ENCODE measurements at places on chromosomes 3 and 15.

GRCh38 chr3:53938645-53939044 is 47.0 kb upstream of the SELENOK start:
- DNase-seq, result no peak

DNA sequence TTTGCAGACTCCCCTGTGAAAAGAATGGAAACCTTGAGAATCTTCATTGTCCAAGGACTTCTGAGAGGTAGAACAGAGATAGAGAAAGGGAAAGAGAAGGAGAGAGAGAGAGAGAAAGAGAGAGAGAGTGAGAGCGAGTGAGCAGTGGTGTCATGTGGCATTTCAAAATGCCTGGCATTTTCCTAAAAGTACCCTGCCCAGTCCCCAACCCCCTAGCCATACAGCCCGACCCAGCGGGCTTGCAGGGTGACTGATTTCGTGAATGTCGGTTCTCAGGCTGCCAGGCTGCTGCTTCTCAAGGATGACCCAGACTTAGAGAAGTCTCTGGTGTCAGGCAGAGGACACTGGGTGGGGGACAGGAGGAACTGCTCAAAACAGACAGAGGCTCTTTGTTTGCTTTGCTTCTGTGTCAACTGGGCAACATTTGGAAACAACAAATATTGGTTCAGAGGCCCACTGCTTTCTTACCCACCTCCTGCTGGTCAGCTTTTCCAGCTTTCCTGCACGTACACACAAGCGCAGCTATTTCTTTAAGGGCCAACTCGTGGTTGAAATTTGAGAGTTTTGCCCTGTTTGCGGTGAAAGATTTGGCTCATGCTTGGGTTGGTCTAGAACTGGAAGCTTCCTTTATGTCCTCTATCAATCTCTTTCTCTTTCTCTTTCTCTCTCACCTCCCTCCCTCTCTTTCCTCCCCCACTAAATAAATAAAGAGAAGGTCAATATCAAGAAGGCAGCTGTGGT is 3.7 kb upstream of the TF start:
- no peak for DNase-seq

DNA sequence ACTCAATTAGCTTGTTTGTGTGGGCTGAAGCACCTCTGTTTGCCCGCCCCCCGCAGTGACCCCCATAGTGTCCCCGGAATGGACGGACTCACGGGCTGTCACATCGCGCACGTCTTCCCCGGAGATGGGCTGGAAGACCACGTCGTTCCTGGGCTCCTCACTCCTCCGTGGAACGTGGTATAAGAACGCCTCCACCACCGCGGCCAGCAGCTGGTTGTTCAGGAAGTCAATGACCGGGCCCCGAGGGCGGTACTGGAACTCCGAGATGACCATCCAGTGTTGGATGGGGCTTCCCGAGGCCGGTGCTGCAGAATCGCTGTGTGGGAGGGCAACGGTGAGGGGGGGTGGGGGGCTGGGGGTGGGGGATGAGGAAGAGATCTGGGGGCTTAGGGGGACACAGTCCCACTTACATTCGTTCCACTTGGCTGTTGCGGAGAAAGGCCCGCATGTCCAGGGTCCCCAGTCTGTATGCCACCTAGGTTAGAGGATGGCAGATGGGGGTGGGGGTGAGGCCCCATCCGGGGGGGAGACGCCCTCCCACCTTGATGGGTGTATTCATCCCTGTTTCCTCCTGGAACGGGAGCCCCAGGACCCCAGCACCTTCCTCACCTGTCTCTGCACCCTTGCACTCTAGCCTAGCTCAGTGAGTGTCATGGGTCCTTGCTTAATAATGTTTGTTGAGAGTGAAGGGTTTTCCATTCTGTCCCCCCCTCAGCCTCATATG is 30.2 kb downstream of the MUC20 start:
- no peak for DNase-seq

DNA sequence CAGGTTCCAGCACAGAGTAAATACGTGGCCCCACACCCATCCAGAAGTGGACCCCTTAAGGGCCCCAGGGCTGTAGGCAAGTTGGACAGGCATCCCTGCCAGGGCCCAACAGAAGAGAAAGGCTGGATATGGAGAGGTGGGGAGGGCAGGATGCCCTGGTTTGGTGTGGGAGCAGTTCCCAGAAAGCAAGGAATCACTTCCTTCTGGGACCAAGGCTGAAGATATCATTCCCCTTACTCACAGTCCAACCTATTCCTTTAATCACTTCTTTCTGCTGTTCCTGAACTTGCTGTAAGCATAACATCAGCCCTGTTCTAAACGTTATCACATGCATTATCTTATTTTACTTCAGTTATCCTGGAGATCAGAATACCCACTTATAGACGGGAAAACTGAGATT is 6.1 kb upstream of the MESP2 start:
- no peak for DNase-seq

- DNase-seq, result no peak
Measured at GRCh38 chr3:15475161-15475560, 46.3 kb downstream of the COLQ start.

DNA sequence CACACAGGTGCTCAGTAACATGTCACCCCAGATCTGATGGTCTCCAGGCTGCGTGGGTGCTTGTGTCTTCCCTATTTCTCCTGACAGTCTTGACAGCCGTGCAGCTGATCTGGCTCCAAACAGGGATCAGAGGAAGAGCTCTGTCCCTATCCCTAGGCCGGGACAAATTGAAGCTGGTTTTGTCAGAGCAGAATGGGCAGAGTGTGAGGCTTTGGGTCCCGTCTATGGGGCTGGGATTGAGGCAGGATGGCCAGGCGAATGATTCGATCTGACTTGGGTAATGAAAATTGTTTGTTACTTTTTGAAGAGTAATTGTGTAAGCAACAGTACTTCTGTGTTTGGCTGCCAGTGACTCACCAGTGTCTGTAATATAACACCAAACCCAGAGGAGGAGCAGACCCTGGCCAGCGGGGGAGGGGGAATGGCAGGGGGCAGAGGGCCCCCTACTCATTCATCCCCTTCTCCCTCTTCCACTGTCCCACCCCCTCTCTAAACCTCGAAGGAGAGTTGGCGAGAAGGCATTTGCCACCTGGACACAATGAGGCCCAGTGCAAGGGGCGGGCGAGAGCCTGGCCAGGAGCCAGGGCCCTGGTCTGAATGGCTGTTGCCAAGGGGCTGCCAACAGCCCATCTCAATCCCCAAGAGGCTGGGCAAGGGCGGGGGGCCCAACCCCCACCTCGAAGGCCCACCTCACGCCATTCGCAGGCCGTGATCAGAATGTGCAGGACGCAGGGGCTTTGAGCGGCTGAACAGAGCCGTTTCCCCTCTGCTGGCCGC is 4.9 kb upstream of the MAGEF1 start:
- no peak for DNase-seq

GRCh38 chr3:39114456-39114855 is 7.0 kb downstream of the TTC21A start:
- DNase-seq, result no peak

DNA sequence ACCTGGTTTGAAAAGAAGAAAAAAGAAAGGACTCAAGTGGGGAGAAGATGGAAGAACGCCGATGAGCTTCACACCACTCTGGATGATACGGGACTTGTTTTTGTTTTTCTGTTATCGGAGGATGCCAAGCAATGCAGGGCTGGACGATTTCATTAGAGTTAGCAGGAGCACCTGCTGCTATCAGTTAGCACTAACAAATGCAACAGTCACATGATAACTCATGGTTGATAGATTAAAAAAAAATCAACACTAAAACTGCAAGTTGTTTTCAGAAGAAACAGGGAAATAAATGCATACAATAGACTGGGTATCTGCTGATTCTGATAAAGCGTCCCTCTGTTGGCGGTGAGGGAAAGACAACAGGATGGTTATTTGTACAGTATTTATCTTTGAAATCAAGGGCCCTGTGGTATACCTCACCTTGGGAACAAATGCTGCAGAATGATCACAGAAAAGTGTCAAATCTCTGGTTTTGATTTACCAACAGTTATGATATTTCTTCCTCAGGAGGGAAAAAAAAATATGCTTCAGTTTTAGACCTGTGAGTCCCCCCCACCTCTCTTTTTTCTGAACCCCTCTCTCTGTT is 575.1 kb downstream of the FOXP1 start:
- DNase-seq, result no peak

DNA sequence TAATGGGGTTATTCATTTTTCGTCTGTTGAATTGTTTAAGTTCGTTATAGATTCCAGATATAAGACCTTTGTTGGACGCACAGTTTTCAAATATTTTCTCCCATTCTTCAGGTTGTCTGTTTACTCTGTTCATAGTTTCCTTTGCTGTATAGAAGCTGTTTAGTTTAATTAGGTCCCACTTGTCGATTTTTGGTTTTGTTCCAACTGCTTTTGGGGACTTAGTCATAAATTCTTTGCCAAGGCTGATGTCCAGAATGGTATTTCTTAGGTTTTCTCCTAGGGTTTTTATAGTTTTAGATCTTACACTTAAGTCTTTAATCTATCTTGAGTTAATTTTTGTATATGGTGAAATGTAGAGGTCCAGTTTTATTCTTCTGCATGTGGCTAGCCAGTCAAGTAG is 58.9 kb upstream of the ZNF280D start:
- no peak for DNase-seq

DNA sequence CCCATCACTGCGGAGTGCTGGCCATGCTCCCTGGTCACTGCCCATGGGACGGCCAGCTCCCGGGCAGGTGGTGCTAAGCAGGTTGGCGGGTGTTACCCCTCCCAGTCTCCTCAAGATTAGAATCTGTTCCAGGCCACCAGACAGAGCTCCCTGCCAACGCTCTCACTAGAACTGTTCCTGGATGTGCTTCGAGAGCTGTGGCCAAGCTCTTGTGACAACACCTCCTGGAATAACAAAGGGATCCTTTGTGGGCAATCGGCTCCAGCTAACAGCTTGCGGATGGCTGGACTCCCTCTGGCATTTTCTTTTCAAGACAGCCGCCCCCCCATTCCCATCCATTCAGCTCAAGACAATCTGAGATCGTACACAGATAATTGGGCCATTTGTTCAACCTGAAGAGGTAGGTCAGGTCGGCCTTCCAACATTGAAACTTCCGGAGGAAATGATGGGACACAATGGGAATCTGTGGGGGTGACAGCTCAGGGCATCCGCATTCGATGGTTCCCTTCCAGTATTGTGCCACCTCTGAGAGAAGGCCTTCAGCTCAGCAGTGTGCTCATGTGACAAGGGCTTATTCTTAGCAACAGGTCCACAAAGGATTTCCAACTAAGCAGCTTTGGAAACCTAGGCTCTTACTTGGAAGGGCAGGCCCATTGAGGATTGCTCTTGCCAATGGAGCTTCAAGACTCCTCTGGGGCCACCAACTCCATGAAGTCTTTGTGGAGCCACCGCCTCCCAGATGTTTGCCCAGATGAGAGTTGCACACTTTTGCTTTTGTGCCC is 11.6 kb upstream of the EPHB3 start:
- DNase-seq, result no peak

GRCh38 chr3:163474766-163475165 is 1603.5 kb downstream of the SI start:
- DNase-seq, result no peak

GRCh38 chr15:78044407-78045155 is 32.9 kb downstream of the TBC1D2B start:
- DNase-seq, result no peak

DNA sequence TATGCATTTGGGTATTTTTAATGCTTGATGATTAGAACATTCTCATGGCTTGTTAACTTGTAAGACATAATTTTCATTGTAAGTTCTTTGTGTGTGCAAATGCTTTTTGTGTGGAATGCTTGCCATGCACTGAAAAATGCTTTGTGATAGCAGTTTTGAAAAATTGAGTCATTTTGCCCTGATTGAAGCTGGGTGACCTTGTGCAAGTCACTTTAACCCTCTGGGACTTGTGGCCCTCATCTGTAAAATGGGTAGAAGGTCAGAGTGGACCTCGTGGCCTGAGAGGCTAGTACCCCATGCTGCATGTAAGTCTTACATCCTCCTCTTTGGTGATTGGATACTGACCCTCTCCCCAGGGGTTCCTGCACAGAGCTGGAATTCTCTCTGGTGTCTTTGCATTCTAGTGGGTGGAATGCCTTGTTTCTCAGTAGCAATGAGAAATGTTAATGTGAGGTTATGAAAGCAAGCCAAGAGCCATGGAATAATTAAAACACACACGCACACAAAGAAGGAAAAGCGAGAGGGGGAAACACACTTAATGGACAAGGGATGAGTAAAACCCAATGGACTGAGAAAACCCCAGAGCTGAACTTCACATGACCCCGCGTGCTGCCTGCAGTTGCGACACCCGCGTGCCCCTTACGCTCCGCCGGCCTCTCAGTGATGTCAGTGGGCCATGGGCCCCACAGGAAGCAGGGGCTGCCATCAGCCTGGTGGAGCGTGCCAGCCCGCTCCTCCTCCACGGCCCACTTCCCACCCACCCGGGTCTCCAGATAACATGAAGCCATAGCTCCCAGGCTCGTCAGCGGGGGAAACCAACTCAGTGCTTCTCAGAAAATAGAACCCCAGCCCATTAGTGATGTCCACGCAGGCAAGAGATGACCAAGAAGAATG is 44.0 kb downstream of the SMAD3 start:
- DNase-seq, result no peak

- no peak for DNase-seq
Measured at GRCh38 chr3:3240986-3241385, 61.5 kb upstream of the CRBN start.

GRCh38 chr3:111668888-111669488 is 73.8 kb upstream of the ZBED2 start:
- no peak for DNase-seq

- DNase-seq, result no peak
Measured at GRCh38 chr3:196621611-196622010, 17.9 kb upstream of the NRROS start.

DNA sequence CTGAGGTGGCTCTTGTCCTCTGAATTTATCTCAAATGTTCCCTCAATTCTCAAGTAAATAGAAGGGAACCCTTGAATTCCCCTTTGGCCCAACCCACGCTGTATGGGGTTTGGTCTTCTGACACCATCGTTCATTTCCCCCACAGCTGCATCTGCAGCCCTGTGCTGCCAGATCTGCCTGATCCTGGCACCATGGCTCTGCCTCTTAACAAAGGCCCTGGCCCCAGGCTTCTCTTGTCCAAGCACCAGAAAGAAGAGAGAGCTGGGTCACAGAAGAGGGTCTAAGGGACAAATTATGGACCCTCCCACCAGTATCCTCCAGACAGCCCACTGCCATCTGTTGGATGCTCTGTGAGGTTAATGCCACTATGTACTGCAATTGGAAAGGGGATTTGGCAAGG is 1.8 kb downstream of the MAP1A start:
- no peak for DNase-seq

GRCh38 chr3:111539351-111540331 is 2.4 kb upstream of the CD96 start:
- DNase-seq, result peak; percentile 51

- no peak for DNase-seq
Measured at GRCh38 chr3:132236701-132237651, 80.2 kb upstream of the ACP3 start.

- DNase-seq, result no peak
Measured at GRCh38 chr3:24963762-24964625, 464.1 kb upstream of the RARB start.

- no peak for DNase-seq
Measured at GRCh38 chr3:106058475-106058874, 189.7 kb upstream of the CBLB start.

DNA sequence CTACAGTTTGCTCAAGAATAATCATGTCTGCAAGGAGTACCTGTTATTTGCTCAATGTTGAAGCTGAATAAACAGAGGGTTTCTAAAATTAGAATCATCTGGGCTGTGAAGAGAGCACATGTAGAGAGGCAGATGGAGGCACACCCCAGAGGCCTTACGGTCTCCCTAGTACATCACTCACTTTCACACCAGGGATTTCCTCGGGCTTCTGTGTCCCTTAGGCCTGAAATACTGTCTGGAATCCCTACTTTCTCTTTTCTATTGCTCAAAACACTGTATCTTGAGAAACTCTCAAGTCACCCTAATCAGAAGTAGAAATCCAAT is 473.7 kb upstream of the ROBO2 start:
- no peak for DNase-seq

GRCh38 chr3:157741607-157742006 is 238.4 kb upstream of the VEPH1 start:
- DNase-seq, result no peak

Data from effector CD4-positive, alpha-beta T cell (primary cell).